ENCODE measurements at places on chromosomes 11 and 22. TPM values are rescaled to one million over a fixed set of nuclear protein-coding genes. Genes with fewer than 3 reads are reported as not detected.

GRCh38 chr11:9625162-9625561 lies 38.7 kb upstream of the SWAP70 start:
- no peaks in the 10 kb centered on the region for H3K36me3 ChIP-seq
- no peaks in the 10 kb centered on the region for H3K27me3 ChIP-seq
- peaks cover 33% of the 10 kb centered on the region for H3K4me1 ChIP-seq
- H3K4me3 ChIP-seq: no peak overlapping the region

C11orf21 gene
- not detected for total RNA-seq

NDUFV1 gene
- 191 TPM for total RNA-seq

GRCh38 chr11:29124470-29124869 lies 892.4 kb downstream of the KCNA4 start:
- DNase-seq: no peak
- no peaks in the 10 kb centered on the region for H3K36me3 ChIP-seq
- H3K27me3 ChIP-seq: no peaks in the 10 kb centered on the region
- no peak overlapping the region for H3K27ac ChIP-seq

DNA sequence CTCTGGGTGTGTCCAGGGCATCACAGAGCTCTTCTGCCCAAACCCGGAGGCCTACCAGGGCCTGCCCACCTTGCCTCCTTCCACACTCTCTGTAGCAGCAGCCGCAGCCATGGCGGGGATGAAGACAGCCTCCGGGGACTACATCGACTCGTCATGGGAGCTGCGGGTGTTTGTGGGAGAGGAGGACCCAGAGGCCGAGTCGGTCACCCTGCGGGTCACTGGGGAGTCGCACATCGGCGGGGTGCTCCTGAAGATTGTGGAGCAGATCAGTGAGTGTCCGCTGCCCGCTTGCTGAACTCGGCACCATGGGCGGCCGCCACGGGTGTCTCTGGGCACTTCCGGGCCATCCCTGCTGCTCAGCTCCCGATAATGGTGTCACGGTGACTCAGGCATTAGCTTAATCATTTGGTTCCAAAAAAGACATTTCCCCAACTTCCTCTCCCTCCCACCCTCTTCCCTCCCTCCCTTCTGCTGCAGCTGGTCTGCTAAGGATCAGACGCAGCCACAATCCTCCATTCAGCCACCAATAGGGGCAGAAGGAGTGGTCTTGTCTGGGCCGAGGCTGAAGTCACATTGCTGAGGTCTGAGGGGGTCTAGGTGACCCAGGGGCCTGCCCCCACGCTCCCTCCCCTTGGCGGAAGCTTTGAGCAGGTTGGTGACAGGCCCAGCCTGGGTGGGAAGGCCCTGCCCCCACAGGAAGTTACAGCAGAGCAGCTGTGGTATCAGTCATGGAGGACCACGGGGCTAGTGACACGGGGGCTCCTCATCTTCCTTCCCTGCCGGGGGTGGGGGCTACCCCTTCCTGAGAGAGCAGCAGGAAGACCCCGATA lies 950 bp downstream of the FERMT3 start:
- peak overlapping the region; percentile 91 for H3K27ac ChIP-seq
- H3K27me3 ChIP-seq: no peaks in the 10 kb centered on the region
- H3K36me3 ChIP-seq: peaks cover 8% of the 10 kb centered on the region
- H3K4me3 ChIP-seq: peak overlapping the region; percentile 18
- H3K4me1 ChIP-seq: peaks cover 34% of the 10 kb centered on the region

DNA sequence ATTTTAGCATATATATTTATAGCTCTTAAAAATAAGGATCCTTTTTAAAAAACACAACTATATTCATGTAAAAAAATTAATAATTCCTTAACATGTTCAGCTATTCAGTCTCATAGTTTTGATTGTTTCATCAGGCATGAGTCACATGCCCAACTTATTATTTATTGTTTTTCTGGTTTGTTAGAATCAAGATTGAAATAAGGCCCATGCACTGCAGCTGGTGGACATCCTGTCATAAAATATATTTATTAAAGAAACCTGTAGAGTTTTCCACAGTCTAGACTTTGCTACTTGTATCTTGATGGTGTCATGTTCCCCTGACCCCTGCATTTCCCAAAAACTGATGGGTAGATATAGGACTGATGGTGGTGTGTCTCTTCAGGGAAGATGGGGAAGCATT lies 77.4 kb downstream of the PARVA start:
- no peak overlapping the region for H3K27ac ChIP-seq
- no peak overlapping the region for H3K4me3 ChIP-seq
- H3K36me3 ChIP-seq: no peaks in the 10 kb centered on the region
- peaks cover 18% of the 10 kb centered on the region for H3K4me1 ChIP-seq
- H3K27me3 ChIP-seq: no peaks in the 10 kb centered on the region
- peak; percentile 78 for DNase-seq

- H3K27ac ChIP-seq: no peak overlapping the region
- H3K27me3 ChIP-seq: no peaks in the 10 kb centered on the region
- no peak overlapping the region for H3K4me3 ChIP-seq
- DNase-seq: no peak
Measured at GRCh38 chr11:8832571-8833260, 78.3 kb upstream of the AKIP1 start.

- peaks cover 3% of the 10 kb centered on the region for H3K36me3 ChIP-seq
- H3K27me3 ChIP-seq: peaks cover 9% of the 10 kb centered on the region
- H3K4me3 ChIP-seq: no peak overlapping the region
- peak; percentile 58 for DNase-seq
- H3K4me1 ChIP-seq: peaks cover 35% of the 10 kb centered on the region
Measured at GRCh38 chr22:38868886-38869381, 3.1 kb downstream of the CBX6 start.

- H3K27ac ChIP-seq: no peak overlapping the region
- no peaks in the 10 kb centered on the region for H3K36me3 ChIP-seq
- DNase-seq: no peak
- no peaks in the 10 kb centered on the region for H3K27me3 ChIP-seq
Measured at GRCh38 chr22:38996105-38996504, 14.0 kb downstream of the APOBEC3B start.

GRCh38 chr11:9273376-9274336 lies 8.5 kb upstream of the DENND5A start:
- DNase-seq: no peak
- no peak overlapping the region for H3K4me3 ChIP-seq
- H3K4me1 ChIP-seq: peaks cover 5% of the 10 kb centered on the region
- no peaks in the 10 kb centered on the region for H3K36me3 ChIP-seq
- H3K27me3 ChIP-seq: no peaks in the 10 kb centered on the region

DNA sequence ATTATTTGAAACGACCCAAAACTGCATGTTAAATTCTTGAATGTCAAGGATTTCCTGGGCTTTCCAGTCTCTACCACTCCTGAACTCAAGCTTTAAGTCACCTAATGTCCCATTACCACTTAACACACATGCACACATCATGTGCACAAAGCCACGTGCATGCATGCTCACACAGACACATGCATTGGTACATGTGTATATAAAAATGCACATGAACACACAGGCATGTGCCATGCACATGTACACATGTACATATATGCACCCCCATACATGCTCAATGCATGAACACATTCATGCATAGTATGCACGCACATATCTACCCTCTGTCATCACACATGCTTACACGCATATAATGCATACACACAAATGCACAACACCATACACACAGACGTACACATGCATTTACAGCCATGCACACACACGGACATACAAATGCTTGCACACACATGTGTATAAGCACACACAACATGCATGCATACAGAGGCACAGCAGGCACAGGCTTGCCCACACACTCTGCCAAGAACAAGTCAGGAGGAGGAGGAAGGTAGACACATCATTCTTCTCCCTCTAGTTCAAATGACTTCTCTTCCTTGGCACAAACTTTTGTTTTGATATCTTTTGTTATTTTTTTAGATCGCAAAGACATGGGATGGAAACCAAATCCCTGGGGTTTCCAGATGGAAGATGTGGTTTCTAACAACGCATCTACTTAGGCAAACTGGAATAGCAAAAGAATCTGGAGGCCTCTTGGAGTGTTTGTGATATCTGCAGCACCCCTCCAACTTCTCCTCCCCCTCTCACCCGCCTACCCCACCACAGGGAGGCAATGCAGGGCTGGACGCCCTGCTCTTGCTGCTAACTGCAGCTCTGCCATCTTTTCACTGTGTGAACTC lies 24.6 kb downstream of the RASD2 start:
- no peak for DNase-seq
- H3K27ac ChIP-seq: no peak overlapping the region
- H3K27me3 ChIP-seq: no peaks in the 10 kb centered on the region
- H3K4me1 ChIP-seq: no peaks in the 10 kb centered on the region
- H3K36me3 ChIP-seq: no peaks in the 10 kb centered on the region

All from endothelial cell of umbilical vein (primary cell).